GM13976 (cell line): ENCODE measurements at places on chromosomes 5 and 9.

GRCh38 chr5:100232736-100233135, 302.4 kb upstream of the FAM174A start:
- no peak for DNase-seq

DNA sequence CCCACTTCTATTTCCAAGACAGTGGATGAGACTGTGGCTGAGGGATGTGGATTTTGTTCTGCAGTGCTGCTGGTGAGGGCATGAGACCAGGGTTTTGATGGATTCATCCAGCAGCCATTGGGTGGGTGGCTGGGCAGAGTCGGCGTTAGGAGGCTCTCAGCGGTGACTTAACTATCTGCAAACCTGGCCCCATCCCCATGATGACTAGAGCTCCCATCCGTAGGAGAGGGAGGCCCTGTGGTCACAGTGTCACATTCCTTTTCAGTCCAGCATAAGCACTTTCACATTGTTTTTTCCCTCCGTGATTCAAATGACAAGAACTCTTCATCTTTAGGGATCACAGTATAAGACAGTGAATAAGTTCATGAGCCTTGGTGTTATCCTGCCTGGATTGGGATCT, 60.4 kb upstream of the SPRY4 start:
- no peak for DNase-seq

- no peak for DNase-seq
These were observed 91.6 kb downstream of the PRELID2 start for GRCh38 chr5:145743396-145744061.

- no peak for DNase-seq
These were observed 27.1 kb upstream of the ACTBL2 start for GRCh38 chr5:57509501-57510260.

- DNase-seq, result no peak
These were observed 229.3 kb downstream of the PIK3R1 start for GRCh38 chr5:68444833-68445232.

DNA sequence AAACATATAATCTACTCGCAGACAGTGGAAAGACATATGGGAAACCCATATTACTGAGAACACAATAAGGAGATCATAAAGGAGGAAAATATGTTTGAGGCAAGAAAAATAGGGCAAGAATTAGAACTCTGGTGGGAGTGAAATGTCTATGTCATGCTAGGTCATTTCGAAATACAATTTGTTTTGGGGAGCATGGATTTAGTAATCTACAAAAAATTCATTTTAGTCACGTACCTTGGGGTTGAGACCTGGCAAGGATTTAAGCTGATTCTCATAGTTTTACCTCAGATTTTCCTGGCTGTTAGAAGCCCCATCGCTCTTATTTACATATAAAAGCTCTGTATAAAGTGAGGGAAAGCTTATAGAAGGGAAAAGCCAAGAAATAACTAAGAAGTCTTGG, 11.5 kb upstream of the CSNK1G3 start:
- DNase-seq, result no peak

DNA sequence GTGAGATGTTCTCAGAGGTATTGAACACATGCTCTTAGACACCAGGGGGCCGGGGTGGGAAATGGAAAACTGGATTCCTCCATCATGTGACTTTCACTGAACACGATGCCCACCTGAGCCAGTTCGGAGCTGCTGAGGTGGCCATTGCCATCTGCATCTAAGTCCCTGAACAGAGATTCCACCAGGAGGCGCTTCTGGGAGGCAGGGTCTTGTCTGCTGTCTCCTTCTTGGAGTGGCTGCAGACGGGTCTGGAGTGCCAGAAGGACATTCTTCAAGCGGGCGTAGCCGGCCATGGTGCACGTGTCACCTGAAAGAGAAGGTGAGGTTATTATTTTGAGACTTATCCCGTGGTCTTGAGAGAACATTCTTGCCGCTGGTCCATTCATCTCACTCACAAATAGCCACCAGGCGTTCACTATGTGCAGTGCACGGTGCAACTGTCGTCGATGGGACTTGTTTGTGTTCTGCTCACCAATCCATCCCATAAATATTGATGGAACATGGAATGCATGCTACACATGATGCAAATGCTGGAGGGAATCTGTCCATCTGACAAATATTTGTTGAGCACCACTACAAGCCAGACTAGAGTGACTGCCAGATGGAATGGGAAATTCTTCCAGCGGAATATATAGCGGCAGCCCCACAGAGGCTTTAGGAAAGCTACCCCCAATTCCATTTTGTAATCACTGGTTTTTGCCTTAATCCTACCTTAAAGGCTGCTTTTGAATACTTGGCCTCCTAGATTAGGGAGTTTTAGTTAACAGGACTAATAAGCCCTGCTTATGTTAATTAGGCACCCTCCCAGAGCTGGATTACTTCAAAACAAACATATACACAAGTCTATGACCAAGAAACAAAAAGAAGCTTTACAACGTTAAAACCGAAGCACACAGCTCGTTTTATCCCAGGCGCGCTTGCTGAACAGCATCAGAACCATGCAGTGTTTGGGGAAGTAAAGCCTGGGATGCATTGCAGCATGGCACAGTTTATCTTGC, 264.8 kb downstream of the HSPA4 start:
- DNase-seq, result no peak

- peak; percentile 80 for DNase-seq
These were observed 35.5 kb downstream of the BICD2 start for GRCh38 chr9:92728831-92729734.

DNA sequence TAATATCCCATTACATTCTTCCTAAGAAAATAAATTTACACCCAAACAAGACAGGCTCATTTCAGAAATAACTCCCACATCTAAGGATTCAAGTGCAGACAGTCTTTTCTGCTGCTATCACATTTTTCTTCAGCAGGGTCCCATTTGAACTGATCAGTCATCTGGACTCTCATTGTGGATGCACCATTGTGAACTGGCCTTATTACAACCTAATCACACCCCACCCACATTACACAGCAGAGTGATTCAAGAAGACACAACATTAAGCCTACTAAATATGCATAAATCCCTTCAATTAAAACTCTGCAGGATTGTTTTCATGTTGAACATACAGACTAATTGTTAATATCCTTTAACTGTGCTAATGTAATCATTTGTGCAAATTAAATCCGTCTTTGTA, 146.2 kb downstream of the CDH12 start:
- DNase-seq, result no peak

DNA sequence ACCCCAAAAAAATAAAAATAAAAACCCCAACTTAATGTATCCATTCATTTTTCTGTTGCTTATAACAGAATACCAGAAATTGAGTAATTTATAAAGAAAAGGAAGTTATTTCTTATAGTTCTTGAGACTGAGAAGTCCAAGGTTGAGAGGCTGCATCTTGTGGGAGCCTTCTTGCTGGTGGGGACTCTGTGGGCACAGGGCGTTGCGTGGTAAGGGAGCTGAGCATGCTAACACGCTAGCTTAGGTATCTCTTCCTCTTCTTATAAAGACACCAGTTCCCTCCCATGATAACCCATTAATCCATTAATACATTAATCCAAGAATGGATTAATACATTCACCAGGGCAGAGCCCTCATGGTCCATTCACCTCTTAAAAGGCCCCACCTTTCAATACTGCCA, 150.9 kb downstream of the ZSWIM6 start:
- no peak for DNase-seq

- no peak for DNase-seq
These were observed 168.4 kb upstream of the SMIM23 start for GRCh38 chr5:171617266-171617665.

DNA sequence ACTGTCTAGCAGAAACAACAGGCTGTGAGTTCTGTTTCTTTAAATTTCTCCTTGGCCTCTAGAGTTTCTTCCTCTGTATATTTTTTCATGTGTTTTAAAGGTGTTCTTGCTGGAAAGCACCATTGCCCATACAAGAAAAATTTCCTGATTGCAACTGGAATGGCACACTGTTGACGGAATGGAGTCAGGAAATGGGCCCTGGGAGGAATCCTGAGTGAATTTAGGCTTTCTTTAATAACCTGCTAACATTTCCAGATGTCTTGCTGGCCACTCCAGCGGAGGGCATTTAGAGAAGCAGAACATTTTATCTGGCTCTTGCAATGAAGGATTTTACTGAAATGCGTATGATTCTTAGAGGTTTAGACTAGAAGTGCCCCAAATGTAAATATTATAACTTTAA, 736.3 kb downstream of the TAF11L14 start:
- DNase-seq, result no peak

- peak; percentile 16 for DNase-seq
These were observed 62.8 kb upstream of the LMX1B start for GRCh38 chr9:126550891-126551351.

DNA sequence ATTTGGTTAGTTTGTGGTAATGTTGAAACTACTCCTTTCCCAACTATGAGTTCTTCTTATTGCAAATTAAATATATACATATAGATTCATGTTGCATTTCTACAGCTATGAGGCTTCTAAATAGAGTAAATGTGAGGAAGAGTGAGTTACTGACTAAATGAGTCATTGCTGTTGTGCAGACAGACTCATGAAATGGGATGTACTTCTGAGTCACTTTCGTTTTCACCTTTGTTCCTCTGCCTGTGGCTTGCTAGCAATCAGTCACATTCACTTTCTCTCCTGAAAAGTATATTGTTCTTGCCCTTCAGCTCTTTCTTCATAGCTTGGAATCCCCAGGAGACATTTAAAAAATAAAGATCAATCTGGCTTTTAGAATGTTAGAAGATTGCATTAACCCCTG, 295.5 kb upstream of the SMC2 start:
- DNase-seq, result peak; percentile 46

- no peak for DNase-seq
These were observed 35.2 kb upstream of the PITX1 start for GRCh38 chr5:135069016-135069770.

GRCh38 chr5:52950686-52951085, 38.5 kb upstream of the ITGA2 start:
- no peak for DNase-seq
